ENCODE measurements at places on chromosomes 1 and 21.

GRCh38 chr1:85279458-85280080, 3.1 kb upstream of the BCL10 start:
- no peak for DNase-seq

DNA sequence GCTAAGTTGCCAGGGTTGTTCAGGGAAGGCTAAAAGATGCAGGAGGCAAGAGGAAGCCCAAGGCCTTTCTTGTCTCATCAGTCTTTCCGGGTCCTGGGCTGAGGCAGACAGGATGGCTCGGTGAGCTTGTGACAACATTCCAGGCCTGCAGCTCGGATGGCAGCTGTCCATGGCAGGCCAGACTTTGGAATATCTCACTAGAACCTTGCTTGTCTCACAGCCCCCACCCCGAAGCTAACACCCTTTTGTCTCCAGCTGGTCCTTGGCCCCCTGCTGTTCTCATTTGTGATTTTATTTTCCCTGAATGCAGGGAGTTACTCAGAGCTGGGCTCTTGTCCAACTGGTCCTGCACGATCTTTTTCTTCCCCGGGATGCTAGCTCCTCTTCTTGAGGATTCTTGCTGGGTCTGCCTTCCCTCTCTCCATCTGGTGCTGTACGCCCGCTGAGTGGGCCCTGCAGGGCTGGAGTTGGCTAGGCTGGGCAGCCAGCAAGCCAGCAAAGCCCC, 477.2 kb upstream of the CAMK1G start:
- DNase-seq = no peak

GRCh38 chr1:229031061-229031460, 239.8 kb upstream of the RAB4A start:
- DNase-seq = no peak

GRCh38 chr1:36735939-36736730, 253.4 kb upstream of the CSF3R start:
- no peak for DNase-seq

GRCh38 chr21:38839328-38840286, 33.9 kb downstream of the ETS2 start:
- DNase-seq = no peak

DNA sequence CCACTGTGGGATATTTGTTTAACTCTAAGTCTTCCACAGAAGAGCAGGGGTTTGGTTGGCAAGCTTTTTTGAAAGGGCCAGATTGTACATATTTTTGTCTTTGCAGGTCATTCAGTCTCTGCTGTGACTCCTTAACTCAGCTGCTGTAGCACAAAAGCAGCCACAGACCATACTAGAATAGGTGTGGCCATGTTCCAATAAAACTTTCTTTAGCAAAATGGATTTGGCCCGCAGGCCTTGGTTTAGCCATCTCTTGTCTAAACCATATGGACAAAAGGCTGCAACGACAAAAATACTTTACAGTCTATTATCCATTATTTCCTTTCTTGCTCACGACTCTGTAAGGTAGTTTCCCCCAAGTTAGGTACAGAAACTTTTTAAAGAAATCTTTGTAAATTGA, 60.5 kb downstream of the ESRRG start:
- no peak for DNase-seq

DNA sequence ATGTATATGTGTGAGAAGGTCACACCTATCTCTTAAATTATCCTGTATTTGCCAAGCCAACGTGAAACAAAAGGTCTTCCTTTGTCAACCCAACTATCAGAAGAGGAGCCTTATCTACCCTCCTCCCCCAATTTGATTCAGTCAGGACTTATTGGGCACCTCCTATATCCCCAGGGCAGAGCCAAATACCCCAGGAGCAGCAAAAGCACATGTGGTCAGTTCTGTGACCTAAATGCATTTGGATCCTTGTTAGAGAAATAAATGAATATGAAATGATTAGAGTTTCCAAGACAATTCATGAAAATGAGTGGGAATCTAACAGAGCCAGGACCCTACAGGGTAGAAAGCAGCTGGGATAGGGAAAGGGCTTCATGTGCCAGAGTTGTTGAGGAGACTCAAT, 37.0 kb upstream of the KCND3 start:
- DNase-seq = no peak

GRCh38 chr1:162276493-162276892, 100.2 kb downstream of the SPATA46 start:
- peak; percentile 47 for DNase-seq

GRCh38 chr1:2861988-2862813, 60.7 kb upstream of the TTC34 start:
- DNase-seq = no peak

DNA sequence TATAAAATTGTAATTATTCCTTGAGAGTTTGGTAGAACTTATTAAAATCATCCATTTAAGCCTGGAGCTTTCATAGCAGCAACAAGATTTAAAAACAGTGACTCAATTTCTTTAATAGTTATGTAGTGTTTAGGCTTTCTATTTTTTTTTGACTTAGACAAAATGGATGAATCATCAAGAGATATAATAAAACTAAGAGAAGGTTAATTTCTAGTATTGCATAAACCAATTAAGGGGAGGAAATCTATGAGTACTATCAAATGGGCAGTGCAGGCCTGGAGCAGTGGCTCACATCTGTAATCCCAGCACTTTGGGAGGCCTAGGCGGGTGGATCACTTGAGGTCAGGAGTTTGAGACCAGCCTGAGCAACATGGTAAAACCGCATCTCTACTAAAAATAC, 416.3 kb upstream of the USP24 start:
- no peak for DNase-seq

DNA sequence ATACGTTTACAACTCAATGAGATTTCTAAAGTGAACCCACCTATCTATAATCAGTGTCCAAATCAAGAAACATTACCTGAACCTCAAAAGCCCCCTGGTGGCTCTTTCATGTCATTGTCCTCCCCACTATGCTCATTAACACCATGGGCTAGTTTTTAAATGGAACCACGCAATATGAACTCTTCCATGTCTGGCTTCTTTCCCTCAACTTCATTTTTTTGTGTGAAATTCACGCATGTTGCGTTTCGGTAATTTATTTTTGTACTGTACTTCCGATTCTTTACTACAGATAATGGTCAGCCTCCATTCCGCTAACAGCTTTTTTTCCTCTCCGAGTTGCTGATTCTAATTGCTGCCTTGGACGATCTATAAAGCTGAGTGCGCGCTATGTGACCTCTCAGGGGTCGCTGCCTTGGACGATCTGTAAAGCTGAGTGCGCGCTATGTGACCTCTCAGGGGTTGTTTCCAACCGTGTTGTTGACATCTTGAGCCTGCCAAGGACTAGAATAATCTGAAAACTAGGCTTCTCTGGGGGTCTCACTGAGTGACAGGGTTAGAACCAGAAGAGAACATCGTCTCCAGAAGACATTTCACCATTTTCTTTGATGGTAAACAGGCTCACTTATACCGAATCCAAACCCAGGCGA, 1.1 kb upstream of the CACYBP start:
- DNase-seq = peak; percentile 61

GRCh38 chr1:67304023-67304422, 3.6 kb upstream of the IL12RB2 start:
- no peak for DNase-seq

- no peak for DNase-seq
Observed at GRCh38 chr21:31862078-31862477, 10.7 kb upstream of the HUNK start.

DNA sequence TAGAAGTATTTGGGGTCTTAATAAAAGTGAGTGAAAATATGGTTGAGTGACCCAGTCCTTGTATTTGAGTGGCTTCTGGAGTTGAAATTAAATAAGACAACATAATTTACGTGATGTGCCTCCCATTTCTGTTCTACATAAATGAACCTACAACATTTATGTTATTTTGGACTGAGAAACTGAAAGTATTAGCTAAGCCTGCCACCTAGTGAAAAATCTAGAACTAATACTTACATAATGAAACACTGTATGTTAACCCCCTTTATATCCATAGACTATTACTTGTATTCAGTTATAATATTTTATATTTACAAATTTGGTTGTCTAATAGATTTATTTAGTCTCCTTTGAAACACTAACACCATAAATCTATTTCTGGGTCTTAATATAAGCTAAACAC, 298.9 kb downstream of the KCNT2 start:
- DNase-seq = no peak

- DNase-seq = peak; percentile 70
Observed at GRCh38 chr21:43884012-43884860, 19.2 kb downstream of the AGPAT3 start.

GRCh38 chr1:3678361-3679097, 26.2 kb downstream of the TP73 start:
- no peak for DNase-seq

- no peak for DNase-seq
Observed at GRCh38 chr1:223831755-223832636, 13.8 kb downstream of the TP53BP2 start.

DNA sequence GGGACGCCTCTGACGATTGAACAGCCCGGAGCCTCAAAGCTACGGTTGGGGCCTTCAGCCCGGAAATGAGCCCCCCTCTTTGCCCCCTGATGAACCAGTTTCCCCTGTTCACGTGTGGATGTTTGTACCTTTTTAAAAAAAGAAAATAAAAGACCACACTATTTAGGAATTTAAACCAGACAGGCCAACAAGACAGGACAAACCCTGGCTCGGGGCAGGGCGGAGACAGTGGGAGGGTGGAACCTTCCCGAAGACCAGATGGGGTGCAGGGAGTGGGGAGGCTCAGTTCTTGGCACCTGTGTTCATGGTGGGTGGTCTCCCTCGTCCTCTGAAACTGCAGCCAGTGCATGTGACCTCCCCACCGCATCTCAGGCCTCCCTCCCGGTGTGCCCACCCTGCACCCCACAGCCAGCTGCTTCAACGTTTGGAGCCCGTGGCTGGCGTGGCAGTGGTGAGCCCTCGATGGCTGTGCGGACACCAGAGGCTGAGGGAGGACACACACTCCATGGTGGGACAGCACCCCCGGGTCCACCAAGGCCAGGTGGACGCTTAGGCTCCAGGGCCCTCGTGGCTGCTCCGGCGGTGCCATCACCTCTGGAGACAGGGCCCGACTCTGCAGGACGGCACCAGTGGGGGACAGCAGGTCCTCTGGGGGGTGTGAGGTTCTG, 45.6 kb downstream of the COL18A1 start:
- DNase-seq = no peak

GRCh38 chr1:231857609-231858135, 231.1 kb downstream of the DISC1 start:
- no peak for DNase-seq

DNA sequence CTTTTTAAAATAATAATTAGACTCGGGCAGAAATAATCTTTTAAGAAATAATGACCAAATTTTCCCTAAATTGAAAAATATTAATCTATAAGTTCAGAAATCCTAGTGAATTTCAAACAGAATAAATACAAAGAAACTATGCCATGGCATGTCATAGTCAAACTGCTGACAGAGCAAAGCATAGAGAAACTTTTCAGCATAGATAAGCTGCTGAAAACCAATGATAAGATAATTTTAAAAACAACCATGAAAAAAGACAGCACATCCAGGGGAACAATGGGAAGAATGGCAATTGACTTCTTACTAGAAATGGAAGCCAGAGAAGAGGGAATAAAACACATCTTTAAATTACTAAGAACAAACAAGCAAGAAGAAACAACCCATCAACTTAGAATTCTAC, 19.8 kb downstream of the CD1D start:
- no peak for DNase-seq

GRCh38 chr1:229440851-229441537, 7.1 kb upstream of the ACTA1 start:
- DNase-seq = peak; percentile 85

DNA sequence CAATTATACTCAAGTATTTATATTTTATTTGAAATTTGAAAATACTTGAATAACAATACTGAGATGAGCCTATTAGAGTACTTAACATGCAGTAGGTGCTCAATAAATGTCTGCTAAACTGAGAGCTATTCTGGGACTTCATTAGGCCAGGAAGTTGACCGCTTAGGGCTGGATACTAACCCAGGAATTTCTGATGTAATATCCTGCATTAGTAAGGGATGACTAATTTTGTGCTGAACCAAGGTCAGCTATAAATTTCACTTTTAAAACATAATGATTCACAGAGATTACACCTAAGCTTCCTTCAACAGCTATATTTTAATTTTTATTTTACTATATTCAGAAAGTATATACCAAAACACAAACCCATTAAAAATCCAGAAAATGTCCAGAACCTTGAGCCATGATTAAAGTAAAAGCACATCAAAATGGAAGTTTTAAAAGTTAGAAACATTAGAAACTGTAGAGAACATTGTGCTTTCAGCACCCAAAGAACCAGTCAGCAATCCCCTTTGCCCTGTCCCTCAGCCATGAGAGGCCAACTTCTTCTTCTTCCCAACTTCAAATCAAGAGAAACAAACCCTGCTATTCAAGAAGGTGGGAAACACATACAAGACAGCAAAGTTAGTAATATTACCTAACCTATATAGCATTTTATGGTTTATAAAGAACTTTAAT, 35.4 kb downstream of the WNT2B start:
- DNase-seq = no peak

Data from GM13977 (cell line).